Kidney tubule cell (primary cell): ENCODE measurements at places on chromosomes 6 and 20.

GRCh38 chr6:144131248-144131709 lies 19.0 kb upstream of the STX11 start:
- peak; percentile 48 for DNase-seq

DNA sequence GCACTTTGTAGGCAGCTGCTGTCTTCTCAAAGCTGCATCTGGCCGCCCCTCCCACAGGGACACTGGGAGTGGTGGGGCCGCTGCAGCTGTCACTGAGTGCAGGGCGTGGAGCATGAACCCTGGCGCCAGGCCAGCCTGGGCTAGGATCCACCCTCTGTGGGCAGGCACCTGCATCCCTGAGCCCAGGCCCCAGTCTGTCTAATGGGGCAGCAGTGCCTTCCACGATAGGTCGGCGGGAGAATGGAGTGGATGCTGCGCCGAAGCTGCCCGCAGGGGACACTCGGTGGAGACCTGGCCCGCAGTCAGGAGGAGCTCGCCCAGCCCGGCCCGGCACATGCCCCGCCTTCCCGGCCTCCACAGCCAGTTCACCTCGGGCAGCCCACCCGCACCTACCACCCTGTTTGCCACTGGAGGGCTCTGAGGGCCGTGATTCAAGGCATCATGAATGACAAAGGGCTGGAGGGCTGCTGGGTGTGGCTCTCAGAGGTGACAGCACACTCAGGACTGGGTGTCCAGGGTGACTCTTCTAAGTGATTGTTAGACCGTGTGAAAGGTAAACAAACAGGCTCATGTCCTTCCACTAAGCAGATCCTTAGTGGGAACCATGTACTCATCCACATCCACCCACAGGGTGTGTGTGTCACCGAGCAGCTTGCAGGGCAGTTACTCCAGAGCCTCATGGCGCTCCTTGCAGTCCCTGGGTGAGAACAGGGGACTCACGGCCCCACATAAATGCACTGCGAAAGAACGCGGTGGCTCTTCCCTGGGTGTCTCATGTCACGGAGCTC lies 133.9 kb downstream of the AGPAT4 start:
- peak; percentile 69 for DNase-seq

GRCh38 chr6:13305288-13305687 lies 23.0 kb downstream of the TBC1D7 start:
- DNase-seq = no peak

DNA sequence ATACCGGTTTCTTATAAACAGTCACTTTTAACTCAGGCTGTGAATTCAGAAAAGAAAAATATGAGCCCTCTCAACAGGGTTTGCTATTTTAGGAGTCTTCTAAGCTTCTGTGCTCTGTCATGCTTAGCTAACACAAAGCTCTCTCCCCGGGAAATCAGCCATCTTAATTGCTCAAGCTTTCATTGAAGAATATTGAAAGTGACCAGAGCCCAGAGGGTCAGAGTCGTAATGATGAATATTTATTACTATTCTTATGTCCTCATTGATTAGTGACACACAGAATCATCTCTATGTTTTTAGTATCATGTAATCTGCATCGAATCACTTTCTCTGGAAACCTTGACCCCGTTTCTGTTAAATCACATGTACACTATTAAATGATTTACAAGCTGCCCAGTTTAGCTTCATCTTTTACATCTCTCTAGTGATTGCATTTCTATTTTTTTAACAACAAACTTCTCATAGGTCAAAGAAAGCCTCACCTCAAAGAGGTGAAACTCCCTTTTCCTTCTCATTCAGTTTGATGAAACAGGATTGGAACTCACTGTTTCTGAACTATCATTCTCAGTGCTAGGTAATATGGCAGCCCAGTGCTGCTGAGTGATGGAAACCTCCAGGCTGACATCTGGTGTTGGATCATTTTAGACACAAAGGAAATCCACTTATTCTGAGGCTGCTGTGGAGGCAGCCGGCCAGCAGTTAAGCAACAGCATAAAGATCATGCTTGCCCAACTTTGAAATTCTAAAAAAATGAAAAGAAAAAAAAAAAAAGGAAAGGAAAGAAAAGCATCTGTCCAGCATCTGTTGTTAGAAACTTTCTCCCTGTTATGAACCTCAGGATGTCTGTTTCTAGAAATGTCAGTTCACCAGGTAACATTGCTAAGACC lies 96.3 kb downstream of the RFPL4B start:
- peak; percentile 9 for DNase-seq

DNA sequence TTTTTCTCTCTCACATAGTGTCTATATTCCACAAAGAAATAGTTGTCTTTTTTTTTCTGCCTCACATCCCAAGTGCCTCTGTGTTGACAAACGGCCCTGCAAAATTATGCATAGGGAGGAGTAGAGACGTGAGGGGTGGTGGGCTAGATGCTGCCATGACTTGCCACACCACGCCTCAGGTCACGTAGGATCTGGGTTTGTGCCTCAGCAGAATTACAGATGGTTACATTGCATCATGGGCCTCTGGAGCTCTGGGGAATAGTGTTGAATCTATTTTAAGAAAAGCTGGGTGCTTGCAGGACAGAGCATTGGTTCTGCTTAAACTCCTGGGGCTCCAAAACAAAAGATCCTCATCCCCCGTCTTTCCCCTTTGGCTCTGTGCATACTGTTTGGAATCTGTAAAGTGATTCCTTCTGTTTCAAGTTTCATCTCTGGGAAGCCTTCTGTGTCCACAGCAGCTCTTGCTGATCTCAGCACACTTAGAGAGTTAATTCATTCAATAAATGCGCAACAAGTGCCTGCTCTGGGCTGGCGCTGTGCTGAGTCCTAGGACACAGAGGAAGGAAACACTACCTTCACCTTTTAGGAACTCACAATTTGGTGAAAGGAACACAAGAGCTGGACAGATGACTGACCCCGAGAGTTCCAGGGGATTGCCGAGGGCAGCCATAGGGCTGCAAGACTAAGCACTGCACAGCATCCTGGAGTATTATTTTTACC lies 2.4 kb downstream of the FANCE start:
- no peak for DNase-seq

GRCh38 chr20:57909763-57910331 lies 200.0 kb upstream of the PMEPA1 start:
- no peak for DNase-seq

- DNase-seq = no peak
Observed at GRCh38 chr20:50876063-50876685, 55.1 kb downstream of the ADNP start.

- no peak for DNase-seq
Observed at GRCh38 chr20:29325304-29325640, 1932.2 kb upstream of the DEFB115 start.

DNA sequence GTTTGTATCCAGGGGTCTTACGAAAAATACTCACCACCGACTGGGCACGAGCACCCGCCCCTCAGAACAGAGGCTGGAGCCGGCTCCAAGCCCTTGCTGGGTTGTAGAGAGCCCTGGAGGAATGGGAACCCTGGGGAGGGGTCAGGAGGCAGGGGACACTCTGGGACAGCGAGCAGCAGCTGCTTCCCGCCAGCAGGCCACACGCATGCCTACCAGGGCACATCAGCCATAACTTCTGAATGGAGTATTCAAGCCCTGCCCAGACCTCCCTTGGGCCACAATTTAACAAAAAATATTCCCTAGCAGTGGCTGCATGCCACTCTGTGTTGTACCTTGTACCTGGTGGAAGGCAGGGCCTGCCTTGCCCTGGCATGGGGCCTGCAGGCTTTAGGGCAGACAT lies 31.6 kb upstream of the CD93 start:
- DNase-seq = no peak
